ENCODE measurements at places on chromosomes 6 and 20.

DNA sequence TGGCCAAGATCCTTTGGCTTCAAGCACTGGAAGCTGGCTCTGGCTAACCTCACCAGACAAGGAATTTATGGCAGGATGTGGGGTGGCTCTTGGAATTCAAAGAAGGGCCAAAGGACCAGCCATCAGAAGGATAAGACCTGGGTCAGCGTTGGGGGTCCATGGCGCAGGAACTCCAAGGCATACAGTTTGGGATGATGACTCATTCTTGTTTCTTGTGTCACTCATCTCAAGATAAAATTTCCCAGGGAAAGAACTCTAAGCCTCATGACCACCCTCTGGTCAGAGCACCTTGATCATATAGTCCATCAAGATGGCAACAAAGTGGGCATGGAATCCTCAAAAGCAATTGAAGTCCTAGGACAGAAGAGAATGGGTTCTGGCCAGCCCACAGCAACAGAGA, 4.8 kb downstream of the ZBTB9 start:
- DNase-seq = no peak

GRCh38 chr6:21937466-21937865, 343.9 kb downstream of the SOX4 start:
- no peak for DNase-seq

DNA sequence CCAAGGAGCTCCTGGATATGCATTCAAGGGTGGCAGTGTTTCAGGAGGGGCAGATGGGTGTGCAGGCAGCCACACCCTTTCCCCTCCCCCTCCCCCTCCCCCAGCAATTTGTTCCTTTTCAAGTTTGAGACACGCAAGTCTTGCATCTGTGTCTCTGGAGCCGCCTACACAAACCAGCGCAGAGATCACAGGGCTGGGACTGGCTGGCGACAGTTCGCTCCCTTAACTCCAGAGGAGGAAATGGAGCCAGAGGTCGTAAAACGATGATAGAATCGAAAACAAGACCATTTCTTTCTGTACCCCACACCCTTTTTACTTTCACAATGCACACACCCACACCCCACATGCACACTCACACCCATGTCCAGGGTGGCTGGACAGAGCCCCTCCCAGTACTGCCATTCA, 163.1 kb downstream of the LY86 start:
- no peak for DNase-seq

DNA sequence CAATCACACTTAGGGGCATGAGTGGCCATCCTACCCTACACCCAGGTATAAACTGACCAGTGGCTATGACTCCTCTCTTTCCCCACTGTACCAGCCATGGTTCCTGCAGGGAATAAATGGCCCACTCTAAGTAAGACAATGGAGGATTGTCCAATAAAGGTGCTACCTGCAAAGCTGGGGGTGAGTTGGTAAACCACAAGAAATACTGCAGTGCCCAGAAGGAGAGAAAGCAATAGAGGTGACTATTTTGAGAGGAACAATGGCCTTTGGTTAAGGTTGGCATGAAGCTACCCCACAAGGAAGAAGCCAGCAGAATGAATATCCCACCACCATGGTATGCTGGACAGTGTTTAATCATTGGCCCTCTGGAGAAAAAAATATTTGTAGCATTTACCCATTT, 233.3 kb upstream of the ECI2 start:
- no peak for DNase-seq

- no peak for DNase-seq
Measured at GRCh38 chr20:18031050-18031449, 26.7 kb downstream of the OVOL2 start.

DNA sequence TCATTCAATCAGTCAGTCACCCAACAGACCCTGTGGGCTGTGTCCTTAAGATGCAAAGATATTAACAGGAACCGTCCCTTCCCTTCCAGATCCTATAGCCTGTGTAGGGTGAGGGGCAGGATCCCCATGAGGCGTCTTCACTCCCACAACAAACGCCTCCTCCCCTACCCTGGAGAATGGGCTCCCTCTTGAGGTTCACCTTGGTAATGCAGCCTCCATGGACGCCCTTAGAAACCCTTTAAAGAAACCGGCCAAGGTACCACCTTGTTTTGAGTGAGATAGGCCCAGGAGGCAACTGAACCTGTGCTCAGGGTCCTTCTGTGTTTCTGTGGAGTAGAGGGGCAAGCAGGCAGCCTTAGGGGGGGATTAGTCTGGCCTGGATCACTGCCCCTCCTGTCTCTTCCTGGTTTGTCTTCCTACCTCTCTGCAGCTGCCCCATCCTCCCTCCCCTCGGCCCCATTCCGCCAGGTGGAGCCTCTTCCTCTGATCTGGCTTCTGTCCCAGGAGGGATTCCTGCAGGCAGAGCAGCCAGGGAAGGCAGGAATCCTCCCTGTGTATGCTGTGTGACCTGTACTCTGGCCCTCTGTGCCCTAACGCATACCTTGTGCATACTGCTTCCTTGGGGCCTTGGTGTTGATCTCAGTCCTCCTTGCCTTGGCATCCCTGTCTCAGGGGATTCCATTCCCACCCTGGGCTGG, 6.6 kb upstream of the GUCA1A start:
- DNase-seq = no peak

GRCh38 chr6:146872426-146872785, 273.6 kb downstream of the ADGB start:
- DNase-seq = no peak

DNA sequence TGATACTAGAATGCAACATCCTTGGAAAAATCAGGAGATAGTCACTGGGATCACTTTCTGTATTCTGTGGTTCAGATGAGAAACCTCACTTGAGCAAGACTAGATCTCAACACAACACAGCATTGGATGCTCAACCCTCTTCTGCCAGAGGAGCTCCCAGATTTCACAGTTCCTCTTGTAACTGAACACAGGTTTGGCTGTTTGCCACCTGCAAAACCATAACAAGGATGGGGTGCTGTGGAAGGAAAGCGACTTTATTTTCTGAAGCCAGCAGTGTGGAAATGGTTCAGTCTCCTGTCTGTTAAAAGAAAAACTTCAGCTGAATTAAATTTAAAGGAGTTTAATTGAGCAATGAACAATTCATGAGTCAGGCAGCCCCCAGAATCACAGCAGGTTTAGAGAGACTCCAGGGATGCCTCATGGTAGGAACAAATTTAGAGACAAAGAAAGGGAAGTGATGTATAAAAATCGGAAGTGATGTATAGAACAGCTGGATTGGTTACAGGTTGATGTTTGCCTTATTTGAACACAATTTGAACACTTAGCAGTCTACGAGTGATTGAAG, 149.9 kb upstream of the UST start:
- DNase-seq = no peak

DNA sequence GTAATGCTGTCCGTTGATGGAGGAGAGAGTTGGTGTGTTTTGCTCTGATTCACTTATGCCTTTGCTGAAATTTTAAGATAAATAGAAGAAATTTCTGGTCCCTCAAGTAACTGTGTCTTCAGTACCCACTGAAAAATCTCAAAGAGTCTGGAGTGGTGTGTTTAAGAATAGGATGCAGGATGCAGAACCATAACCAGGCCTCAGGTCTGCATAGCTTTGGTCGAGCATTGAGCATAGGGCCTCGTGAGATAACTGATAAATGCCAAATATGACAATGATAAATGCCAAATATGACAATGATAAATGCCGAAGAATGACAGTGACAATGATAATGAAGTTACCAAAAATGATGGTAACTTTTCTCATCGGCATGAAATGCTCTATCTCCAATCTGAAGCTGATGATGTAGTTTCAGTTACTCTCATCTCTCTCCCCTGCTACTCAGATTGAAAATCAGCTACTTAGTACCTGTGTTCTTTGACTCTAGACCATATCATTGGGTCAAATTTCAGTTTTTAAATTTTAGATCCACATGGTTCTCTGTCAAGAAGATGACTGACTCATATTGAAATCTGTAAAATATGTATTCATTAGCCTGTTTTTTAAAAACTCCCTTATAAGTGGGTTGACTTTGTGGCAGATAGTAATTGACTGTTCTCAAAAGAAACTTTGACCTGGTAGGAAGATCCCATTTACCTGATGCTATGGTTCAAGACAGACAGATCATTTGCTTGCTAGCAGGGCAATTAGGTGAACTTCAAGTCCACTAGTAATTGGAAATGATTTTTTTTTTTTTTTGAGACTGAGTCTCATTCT, 96.6 kb downstream of the SLC16A10 start:
- DNase-seq = no peak

- no peak for DNase-seq
Measured at GRCh38 chr20:1887321-1887720, 7.9 kb upstream of the SIRPA start.

- no peak for DNase-seq
Measured at GRCh38 chr6:128740951-128741350, 142.0 kb upstream of the LAMA2 start.

GRCh38 chr6:164078532-164079274, 664.2 kb downstream of the QKI start:
- DNase-seq = no peak

DNA sequence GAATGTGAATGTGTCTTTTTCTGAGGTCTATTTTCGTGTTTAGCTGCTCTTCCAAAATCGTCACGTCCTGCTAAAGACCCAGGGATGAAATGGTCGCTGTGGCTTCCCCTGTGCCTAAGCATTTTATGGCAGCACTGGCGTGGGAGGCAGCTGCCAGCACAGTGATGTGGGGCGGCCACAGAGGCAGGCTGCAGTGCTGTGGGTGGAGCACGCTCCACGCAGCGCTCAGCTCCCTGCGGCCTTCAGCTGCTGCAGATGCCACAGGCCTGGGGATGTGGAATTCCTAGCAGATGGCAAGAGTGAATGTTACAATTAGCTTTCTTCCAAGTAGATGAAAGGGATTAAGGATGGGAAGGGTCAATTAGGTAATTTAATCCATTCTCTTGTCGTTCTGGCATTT, 242.6 kb downstream of the SMOC2 start:
- no peak for DNase-seq

DNA sequence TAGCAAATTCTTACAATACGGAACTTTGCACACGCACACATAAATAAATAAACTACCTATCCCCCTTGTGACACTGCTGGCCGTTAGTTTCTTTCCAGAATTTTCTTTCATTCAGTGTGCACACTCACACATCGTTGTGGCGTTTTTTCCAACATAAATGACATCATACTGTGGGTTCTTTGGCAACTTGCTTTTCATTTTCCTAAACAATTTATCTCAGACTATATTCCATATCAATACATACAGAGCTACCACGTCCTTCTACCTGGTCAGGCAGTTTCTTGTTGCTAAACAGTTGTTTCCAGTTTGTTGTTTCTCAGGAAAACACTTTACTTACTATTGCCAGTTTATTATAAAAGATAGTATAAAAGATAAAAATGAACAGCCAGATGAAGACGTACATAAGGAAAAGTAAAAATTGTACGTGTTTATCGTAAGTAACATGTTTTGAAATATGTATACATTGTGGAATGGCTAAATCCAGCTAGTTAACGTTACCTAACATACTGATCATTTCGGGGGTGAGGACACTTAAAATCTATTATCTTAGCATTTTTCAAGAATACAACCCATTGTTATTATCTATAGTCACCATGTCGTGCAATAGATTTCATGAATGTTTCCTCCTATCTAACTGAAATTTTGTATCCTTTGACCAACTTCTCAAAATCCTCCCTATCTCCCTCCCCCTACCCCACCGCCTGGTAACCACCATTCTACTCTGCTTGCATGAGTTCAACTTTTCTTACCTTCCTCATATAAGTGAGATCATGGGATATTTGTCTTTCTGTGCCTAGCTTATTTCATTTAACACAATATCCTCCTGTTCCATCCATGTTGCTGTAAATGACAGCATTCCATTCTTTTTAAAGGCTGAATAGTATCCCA, 1.2 kb upstream of the TP53RK start:
- DNase-seq = no peak

DNA sequence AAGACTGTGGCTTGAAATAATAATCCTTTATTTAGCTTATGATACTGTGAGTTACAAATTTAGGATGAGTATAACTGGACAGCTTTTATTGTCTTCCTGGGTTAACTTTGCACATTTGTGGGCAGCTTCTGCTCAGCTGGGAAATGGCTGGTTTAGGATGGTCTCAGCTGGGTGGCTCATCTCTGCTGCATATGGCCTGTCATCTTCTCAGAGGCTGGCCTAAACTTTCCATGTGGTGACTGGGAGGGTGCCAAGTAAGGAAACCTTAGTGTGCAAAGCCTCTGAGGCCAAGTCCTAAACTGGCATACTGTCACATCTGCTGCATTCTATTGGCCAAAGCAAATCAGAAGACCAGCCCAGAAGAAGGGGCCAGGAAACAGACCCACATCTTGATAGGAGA, 40.2 kb downstream of the BTBD3 start:
- DNase-seq = no peak

- DNase-seq = no peak
Measured at GRCh38 chr6:18211338-18211737, 53.0 kb downstream of the DEK start.

DNA sequence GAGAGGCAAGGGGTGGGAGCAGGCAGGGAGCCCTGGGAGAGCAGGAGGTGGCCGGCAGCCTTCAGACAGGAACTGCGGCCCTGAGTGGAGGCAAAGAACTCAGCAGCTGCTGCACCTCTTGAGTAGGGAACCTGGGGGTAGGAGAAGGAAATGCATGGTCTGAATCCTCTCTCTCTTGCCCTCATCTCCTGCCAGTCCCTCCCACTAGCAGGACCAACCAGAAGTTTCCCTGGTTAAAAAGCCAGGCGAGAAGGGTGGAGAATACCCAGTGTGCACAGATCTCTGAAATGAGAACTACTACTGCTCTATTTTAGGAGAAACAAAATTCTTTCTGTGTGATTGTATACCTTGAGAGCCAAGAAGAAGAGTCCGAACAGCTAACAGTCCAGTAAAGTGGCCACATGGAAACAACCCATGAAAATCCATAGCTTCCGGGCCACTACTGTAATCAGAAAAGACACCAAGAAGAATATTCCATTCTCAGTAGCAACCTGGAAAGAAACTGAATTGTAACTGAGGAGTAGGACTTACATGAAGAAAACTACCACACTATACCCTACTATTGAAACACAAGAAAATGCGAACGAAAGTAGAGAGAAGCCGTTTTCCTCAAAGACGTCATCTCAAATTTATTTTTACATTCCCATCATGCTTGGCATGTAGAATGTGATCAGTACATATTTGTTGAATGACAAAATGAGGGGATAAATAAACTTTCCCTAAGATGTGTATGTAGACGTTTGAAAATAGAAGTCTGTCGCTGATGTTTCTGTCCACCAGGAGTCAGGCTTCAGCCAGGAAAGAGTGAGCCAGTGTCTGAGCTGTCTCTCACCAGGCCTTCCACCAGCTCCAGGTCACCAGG, 25.6 kb downstream of the WRNIP1 start:
- peak; percentile 52 for DNase-seq

Measured in epithelial cell of proximal tubule (primary cell).